Renal pelvis (tissue), 12 donors: ENCODE measurements at places on chromosomes 5 and 9. TPM values are rescaled to one million over a fixed set of nuclear protein-coding genes. Genes with fewer than 3 reads are reported as not detected.

DNA sequence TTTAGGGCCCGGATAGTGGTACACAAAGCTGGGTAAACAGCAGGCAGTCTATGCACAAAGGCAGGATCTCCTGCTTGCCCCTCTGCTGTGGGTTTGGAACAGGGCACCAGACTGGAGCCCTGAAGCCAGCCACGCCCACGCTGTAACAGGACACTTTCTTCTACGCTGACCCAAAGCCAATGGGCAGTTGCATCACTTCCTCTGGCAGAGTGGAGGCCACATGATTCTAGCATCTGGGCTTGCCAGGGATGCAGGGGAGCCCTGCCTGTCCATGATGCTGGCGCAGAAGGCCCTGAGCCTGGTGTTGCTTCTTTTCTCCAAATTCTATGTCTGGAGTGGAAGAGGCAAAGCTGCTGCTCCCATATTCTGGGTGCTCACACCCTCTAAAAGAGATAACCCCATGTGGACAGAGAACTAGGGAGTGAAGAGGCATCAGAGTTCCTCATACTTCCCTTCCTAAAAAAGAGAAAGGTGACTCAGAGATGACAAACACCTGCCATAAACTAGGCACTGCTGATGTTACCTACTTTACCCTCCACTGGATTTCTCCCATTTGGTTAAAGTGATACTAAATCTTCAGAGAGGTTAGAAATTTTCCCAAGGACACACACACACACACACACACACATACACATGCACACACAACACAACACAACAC lies 260.3 kb upstream of the KLF4 start:
- DNase-seq: no peak

- DNase-seq: no peak
Measured at GRCh38 chr5:144151026-144151425, 19.4 kb downstream of the YIPF5 start.

- no peak for DNase-seq
Measured at GRCh38 chr5:62342476-62342837, 36.5 kb downstream of the KIF2A start.

DNA sequence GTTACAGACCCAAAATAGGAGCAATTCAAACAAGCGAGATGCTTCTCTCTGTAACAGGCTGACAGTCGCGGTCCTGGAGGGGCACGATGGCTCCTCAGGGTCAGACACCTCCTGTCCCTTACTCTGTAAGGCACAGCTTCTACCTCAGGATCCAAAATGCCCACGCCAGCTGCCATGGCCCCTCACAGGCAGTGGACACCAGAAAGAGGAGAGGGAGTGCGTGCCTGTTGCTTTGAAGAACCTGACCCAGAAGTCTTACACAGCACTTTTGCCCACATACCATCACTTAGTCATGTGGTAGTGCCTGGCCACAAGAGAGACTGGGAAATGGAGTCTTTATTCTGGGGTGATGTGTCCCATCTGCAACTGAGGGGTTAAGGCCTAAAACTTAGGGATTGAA lies 11.6 kb upstream of the ABL1 start:
- no peak for DNase-seq

DNA sequence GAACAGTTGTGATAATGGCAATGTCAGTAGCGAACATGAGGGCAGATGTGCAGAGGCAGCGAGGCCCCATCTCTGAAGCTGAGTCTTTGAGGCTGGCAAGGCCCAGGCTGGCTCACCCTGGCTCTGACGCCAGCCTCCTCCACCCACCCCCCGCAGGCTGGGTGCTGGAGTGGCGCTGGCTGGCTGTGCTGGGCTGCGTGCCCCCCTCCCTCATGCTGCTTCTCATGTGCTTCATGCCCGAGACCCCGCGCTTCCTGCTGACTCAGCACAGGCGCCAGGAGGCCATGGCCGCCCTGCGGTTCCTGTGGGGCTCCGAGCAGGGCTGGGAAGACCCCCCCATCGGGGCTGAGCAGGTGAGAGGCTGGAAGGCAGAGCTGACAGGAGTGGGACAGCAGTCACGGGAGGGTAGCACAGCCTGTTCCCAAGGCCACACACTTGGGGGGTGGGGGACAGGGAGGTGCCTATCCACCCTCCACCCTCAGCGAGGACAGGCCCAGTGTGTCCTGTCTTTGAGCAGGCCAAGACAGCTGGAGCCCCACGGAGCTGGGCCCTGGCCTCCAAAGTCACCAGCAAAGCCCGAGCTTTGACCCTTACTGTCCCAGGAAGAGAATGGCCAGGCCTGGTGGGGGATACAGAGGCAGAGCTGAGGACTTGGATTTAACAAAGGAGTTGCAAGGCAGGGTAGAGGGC lies 5.6 kb downstream of the SLC2A8 start:
- DNase-seq: no peak

DNA sequence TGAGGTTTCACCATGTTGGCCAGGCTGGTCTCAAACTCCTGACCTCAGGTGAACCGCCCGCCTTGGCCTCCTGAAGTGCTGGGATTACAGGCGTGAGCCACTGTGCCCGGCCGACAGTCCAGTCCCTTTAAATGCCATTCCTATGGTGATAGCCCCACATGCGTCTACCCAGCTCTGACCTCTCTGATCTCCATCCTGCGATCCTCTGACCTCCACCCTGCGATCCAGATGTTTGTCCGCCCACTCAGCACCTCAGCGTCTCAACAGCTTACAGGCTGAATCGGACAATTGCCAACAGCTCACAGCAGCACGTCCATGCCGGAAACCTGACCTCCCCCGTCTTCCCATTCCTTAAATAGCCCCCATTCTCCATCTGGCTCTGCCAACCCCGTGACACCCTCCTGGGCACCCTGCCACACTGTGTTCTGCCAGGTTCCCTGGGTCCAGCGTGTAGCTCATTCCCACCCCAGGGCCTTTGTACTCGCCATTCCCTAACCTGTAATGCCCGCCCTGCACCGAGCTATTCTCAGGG lies 44.0 kb upstream of the RNU6ATAC start:
- DNase-seq: no peak

DNA sequence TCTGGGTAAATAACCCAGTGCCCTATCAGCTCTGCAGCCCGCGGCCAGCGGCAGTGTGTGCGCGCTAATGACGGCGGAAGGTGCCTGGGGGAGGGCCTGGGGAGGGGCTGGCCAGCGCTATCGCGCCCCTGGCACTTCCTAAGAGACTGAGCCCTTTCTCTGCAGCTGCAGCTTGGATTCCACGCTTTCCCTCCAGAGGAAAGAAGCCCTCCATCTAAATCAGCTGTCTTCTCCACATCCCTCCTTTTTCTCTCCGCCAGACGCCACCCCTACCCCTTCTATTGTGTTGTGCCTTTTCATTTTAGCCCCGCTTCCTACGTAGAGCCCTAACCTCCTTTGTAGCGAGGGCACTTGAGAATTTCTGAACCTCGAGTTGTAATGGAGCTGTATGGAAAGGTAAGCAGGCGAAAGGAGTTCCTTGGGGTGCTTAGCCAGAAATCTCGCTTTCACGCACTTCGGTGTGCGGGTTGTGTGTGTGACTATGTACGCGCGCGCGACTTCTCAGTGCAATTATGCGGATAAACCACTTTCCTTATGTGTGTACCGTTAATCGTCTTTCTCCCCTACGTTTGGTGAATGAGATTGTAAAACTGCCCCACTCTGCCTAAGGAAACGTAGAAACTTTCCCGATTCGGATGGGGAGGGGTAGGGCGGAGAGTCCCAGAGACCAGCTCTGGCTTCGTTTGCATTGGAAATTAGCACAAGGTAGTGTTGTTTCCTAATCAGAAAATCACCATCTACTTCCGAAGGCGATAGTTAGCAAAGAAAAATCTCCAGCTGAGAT lies 664 bp upstream of the RAB3C start:
- DNase-seq: peak; percentile 1

GRCh38 chr5:57325678-57326397 lies 152.0 kb downstream of the GPBP1 start:
- DNase-seq: peak; percentile 55

DNA sequence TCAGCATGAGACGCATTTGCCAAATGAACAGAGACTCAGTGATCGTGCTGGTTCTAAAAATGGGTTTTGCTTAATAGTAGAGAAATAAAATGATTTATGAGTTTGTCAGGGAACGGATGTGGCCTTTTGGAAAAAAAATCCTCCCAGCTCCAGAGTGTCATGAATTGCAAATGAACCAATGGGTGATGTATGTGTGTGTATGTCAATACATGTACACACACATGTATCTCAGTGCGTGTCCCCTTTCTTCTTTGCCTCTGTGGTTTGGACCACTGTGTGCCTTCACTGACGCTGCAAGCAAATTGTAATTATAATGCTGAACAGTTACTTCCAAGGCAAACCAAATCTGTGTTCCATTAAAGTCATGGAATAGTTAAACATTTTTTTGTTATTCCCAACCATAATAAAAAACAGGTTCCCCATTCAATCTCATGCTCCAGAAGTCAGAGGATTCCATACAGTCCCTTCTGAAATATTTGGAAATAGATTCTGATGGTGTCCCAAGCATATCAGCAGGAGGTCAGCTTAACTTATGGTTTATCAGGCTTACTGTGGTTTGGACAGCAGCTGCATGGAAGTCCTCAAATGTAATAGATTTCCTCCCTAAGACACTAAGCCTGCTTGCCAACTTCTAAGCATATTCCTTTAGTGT lies 630.5 kb downstream of the ACTL7B start:
- no peak for DNase-seq

GRCh38 chr9:122078557-122078956 lies 14.6 kb downstream of the TTLL11 start:
- no peak for DNase-seq

DNA sequence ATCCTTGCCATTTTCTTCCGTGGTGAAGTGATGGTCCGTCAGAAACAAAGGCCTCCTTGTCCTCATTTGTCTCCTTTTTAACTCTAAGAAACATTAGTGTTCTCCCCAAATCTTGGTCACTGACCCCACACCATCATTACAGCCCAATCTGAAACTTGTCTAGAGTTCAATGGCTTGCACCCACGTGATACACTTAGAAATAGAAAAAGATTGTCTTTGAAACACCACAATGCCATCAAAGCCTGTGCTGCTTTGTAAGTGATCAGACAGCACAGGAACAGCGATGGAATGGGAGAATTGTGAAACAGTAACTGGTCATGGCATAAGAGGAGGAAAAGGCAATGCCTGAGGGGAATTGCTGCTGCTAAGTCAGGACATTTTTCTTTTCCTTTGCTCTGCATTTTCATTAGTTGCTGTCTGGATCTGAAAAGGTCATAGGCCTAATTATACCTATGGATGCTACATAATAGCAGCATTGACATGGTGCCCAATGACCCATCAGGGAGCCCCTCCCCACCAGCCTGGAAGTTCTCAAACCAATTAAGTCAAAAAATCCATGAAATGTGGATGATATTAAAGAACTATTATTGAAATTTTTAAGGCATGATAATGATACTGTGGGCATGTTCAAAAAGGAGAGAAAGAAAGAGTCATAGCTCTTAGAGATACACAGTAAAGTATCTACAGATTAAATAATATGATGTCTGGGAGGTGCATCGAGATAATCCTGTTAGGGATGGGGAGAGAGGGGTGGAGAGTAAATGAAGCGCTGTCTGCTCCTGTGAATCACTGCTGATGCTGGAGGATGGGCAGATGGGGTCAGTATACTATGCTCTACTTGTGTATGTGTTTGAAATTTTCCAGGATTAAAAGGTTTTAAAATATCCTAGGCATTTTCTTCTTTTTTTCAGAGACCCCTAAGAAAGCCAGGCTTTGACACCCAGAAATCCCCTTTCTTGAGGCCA lies 83.6 kb downstream of the ENC1 start:
- no peak for DNase-seq

PCDHB15 gene
- 14.3 TPM for polyA plus RNA-seq

SPINK4 gene
- not detected for polyA plus RNA-seq

TNC gene
- polyA plus RNA-seq: 403 TPM

PCDHB7 gene
- polyA plus RNA-seq: 4.2 TPM

CRHBP gene
- polyA plus RNA-seq: 20.7 TPM
